Glutamatergic neuron (in vitro differentiated cells): ENCODE measurements at places on chromosomes 13 and 19. TPM values are rescaled to one million over a fixed set of nuclear protein-coding genes. Genes with fewer than 3 reads are reported as not detected.

DNA sequence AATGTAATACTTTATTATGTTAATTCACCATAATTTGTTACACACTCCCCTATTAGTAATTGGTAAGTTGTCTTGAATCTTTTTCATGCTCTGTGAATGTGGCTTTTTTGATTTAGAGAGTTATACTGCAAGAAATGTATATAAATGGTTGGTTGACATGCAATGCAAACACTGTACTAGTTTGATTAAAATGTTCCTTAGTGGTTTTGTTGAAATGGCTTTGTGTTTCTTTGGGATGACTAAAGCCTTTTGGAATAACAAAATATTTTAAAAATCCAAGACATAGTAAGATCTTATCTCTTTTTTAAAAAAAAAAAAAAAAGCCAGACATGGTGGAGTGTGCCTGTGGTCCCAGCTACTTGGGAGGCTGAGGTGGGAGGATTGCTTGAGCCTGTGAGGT is 10.5 kb downstream of the LAMP1 start:
- no peaks in the 10 kb centered on the region for H3K36me3 ChIP-seq
- no peaks in the 10 kb centered on the region for H3K4me1 ChIP-seq
- peaks cover 1% of the 10 kb centered on the region for H3K27me3 ChIP-seq
- no peak overlapping the region for H3K4me3 ChIP-seq

GRCh38 chr19:13018035-13018914 is 23.0 kb downstream of the NFIX start:
- no peak for DNase-seq
- peaks cover 36% of the 10 kb centered on the region for H3K27me3 ChIP-seq
- no peaks in the 10 kb centered on the region for H3K36me3 ChIP-seq
- H3K4me3 ChIP-seq, result peak overlapping the region; percentile 10

DNA sequence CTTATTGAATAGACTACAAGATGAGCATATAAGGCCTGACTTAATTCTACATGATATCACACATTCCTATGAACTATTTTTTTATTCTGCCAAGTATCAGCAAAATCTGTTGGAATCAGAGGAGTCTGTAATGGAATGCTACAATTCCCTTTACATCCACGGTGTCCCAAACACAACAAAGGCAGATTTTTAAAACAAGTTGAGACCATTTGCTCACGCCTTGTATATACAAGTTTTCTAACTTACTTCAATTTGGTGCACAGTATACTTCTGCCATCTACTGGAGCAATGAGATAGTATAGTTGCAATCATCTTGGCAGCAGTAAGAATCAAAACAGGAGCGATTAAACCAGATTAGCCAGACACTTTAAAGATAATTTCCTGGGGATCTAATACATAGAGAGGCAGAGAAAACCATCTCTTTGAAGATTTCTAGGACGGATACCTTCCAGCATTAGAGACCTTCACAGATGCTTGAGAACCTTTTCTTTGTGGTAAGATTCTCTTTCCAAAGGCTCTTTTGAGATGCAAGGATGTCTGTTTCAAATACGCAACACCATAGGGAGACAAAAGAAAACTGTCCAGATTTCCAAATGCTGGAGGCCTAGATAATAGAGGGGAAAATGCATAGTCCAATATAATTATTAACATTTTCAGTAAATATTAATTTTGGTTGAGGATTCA is 302.0 kb upstream of the MIR17HG start:
- no peaks in the 10 kb centered on the region for H3K4me1 ChIP-seq
- H3K27me3 ChIP-seq, result no peaks in the 10 kb centered on the region

DNA sequence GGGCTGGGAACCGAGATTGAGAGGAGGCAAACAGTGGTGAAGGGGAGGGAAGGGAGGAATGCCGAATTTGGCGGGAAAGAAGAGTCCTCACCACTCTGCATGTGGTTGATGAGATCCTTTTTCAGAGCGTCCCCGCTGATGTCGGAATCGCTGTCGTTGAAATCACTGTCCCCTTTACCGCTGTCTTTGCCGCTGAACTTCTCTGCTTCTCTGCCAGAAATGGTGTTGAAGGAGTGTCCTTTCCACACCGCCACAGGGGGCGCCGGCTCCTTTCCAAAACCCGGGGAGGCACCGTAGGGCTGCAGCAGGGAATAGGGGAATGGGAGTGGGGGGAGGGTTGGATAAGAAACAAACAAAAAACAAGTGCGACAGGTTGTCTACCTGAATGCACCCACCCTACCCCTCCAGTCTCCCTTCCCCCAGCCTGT is 3.1 kb downstream of the PCDH8 start:
- H3K36me3 ChIP-seq, result no peaks in the 10 kb centered on the region
- H3K27me3 ChIP-seq, result peaks cover 26% of the 10 kb centered on the region
- peak overlapping the region; percentile 65 for H3K27ac ChIP-seq
- peak; percentile 74 for DNase-seq

DNA sequence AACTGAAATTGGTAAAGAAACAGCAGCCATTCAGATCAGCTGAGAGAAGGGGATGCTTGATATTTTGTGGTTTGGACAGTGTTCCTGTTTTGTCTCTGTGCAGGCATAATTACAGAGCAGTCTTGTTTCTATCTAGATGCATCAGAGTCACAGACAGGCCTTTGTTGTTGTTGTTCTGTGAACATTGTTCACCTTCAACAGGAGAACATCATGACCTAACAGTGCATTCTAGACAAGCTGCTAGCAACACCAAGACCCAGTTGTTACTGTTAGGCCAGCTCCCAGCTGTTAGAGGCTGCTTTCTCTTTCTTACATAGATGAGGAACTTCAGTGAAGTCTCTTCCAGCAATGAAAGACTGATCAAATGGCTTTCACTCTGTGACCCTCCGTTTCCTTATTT is 8.5 kb upstream of the LSR start:
- peaks cover 22% of the 10 kb centered on the region for H3K36me3 ChIP-seq
- no peak for DNase-seq
- H3K4me3 ChIP-seq, result no peak overlapping the region
- H3K4me1 ChIP-seq, result no peaks in the 10 kb centered on the region

DNA sequence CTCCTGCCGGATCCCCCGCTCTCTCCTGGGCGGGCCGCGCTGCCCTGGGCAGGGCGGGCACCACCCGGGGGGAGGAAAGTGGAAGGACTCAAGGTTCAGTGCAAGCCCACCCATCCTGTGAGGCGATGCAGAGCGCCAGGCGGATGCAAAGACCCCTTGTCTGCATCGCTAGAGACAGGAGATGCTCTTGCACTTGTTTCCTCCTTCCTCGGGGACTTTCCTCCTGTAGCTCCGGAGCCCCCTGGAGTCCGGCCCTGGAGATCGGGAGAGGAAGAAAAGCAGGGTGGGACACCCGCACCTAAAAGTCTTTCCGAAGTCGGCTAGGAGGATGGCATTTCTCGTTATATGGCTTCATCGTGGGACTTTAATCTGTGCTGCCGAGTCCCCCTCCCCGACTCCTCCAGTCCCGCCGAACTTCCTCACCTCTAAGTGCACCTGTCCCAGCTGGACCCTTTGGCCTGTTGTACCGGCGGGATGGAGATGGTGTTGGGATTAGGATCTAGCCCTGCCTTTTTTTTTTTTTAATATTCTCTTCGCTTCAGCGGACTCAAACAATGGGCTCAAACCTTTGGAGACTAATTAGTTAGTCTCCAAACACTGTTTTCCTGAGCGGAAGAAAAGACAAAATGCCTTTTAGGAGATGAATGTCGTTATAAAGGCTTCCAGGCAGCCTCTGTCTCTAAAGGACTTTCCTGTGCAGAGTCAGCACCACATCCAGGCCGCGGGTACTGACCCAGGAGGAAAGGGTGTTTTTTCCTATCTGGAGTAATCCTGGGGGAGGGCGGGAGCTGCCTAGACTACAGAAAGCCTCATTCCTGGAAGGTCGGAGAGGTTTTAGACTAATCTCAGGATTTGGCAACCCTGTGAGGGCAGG is 725 bp downstream of the FAM124A start:
- H3K27ac ChIP-seq, result no peak overlapping the region
- H3K27me3 ChIP-seq, result peaks cover 1% of the 10 kb centered on the region
- no peak for DNase-seq

- H3K4me1 ChIP-seq, result peaks cover 8% of the 10 kb centered on the region
- peaks cover 3% of the 10 kb centered on the region for H3K27me3 ChIP-seq
- no peak overlapping the region for H3K4me3 ChIP-seq
- H3K27ac ChIP-seq, result no peak overlapping the region
- no peak for DNase-seq
Observed at GRCh38 chr13:23554000-23554399, 16.2 kb upstream of the TNFRSF19 start.

DNA sequence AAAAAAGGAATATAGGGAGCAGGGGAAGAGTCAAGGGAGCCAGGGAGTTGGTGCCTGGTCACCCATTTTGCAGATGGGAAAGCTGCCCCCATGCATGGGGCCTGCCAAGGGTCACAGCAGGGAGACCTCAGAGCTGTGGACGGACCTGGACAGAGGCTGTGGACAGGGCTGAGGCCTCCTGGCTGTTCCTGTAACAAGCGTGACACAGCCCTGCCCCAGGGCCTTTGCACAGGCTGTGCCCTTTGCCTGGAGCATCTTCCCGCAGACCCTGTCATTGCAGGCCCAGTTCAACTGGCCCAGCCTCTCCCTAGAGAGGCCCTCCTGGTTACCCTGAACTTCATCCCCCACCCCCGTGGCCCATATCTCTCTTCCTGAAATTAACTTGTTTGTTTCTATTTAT is 6.4 kb downstream of the TNFAIP8L1 start:
- peaks cover 1% of the 10 kb centered on the region for H3K4me1 ChIP-seq
- DNase-seq, result no peak
- H3K27ac ChIP-seq, result no peak overlapping the region

DNA sequence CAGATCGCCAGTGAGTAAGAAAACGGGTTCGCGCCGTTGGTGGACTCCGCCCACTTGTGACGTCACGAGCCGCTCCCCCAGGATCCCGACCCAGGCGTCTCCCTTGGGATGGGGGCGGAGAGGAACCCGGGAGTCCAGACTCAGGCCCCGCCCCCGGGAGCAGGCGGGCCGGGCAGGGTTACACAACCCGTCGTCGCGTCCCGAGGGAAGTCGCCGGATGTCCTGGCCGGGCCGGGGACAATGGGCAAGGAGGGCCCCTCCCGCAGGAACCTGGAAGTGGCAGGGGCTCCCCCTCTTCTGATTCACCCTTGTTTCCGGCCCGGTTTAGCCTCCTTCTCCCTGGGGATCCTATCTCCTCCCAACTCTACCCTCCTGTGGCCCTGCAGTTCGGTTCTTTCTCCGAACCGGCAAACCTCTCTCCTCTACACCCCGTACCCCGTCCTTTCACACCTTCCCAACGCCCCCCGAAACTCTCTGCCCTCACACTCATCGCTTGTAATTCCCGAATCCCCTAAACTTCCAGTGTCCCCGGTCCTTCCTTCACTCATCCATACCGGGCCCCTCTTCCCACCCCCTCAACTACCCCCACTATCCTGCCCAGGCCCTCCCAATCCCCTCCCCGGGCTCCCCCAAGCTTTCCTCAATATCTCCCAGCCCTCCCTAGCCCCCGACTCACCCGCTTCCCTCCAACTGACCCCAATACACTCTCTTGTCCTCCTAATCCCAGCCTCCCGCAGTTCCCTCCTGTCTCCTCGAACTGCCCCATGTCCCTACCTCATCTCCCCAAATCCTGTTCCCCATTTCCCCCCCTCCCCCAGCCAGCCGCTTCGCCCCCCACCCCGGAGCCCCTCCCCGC is 20.0 kb upstream of the ERCC1 start:
- H3K4me3 ChIP-seq, result peak overlapping the region; percentile 95
- peak; percentile 88 for DNase-seq
- peaks cover 1% of the 10 kb centered on the region for H3K4me1 ChIP-seq
- H3K36me3 ChIP-seq, result no peaks in the 10 kb centered on the region

GRCh38 chr13:99282264-99283231 is 24.4 kb upstream of the GPR18 start:
- H3K27ac ChIP-seq, result no peak overlapping the region
- H3K27me3 ChIP-seq, result peaks cover 2% of the 10 kb centered on the region
- no peaks in the 10 kb centered on the region for H3K4me1 ChIP-seq
- H3K36me3 ChIP-seq, result no peaks in the 10 kb centered on the region
- DNase-seq, result no peak
- H3K4me3 ChIP-seq, result no peak overlapping the region

The ZNF763 gene
- total RNA-seq, result 10.3 TPM

The PAF1 gene
- 36.2 TPM for total RNA-seq

The FFAR2 gene
- not detected for total RNA-seq

The LPAR6 gene
- 1.1 TPM for total RNA-seq

The IFNL1 gene
- total RNA-seq, result not detected

The PALM3 gene
- total RNA-seq, result 6.7 TPM

The FFAR3 gene
- not detected for total RNA-seq
